ENCODE measurements at places on chromosomes 1 and 21.
A peak's percentile ranks its signal among the peaks of the same experiment; 100 is the strongest.

GRCh38 chr1:229012823-229013222, 258.1 kb upstream of the RAB4A start:
- no peak for DNase-seq

DNA sequence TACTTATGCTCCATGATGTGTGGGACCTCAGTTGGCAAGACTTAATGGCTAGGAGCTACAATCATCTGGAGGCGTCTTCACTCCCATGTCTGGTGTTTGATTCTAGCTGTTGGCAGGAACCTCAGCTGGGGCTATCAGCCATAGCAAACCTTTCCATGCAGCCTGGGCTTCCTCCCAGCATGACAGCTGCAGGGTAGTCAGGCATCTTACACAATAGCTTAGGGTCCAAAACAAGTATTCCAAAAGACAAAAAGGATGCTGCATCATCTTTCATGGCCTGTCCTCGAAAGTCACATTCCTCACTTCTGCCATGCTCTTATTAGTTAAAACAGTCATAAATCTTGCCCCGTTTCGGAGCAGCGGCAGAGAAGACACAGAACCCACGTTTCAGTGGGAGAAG, 90.9 kb downstream of the LRRC8C start:
- DNase-seq: no peak

- no peak for DNase-seq
Measured at GRCh38 chr1:212536586-212536985, 72.0 kb upstream of the ATF3 start.

DNA sequence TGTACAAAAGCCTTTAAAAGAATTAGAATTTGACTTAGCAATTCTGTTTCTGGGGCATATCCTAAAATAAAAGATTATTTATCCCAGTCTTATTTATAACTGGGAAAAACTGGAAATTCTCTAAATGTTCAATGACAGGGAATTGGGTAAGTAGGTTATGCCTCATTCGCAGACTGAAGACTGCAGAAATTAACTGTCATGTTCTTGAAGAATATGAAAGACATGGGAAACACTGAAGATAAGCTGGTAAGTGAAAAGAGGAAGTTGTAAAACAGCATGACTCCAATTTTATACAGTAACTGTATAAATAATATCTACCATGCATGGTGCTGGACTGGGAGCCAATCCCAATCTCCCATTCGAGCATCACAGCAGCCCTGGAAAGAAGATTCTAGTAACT, 50.6 kb upstream of the SLC2A1 start:
- no peak for DNase-seq

DNA sequence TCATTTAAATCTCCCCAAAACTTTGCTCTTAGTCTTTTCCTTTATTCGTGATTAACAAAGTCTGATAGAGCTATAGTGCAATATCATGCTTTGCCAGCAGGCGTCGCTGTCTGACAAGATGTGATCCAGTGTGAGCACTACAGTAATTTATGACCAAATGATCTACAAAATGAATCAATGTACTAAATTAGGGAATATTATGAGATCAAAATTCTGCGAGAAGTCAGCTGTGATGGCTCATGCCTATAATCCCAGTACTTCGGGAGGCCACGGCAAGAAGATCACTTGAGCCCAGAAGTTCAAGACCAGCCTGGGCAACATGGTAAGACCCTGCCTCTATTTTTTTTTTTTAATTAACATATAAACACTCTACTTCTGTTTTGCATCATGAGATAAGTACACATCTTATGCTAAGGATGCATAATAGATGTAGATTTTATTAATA, 3.6 kb upstream of the SPSB1 start:
- DNase-seq: peak; percentile 87

- DNase-seq: no peak
Measured at GRCh38 chr1:156504438-156504813, 3.9 kb upstream of the MEF2D start.

- no peak for DNase-seq
Measured at GRCh38 chr1:119715542-119715941, 3.8 kb downstream of the PHGDH start.

GRCh38 chr1:21287905-21288514, 2.3 kb downstream of the ECE1 start:
- no peak for DNase-seq

DNA sequence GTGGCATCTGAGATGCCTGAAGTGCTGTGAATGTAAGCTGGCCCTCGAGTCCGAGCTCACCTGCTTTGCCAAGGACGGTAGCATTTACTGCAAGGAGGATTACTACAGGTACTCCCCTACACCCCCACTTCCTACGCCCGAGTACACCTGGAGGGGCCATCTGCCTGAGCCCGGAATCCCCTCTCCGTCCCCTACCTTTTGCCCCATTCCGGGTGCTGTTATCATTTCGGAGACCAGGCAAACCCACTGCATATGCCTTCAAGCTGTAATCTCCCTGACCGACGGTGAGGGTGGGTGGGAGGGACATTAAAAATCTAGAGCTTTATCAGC, 2.9 kb downstream of the LHX9 start:
- no peak for DNase-seq

GRCh38 chr1:157181790-157182189, 43.6 kb upstream of the ETV3 start:
- DNase-seq: no peak

GRCh38 chr1:26016953-26017545, 4.5 kb upstream of the EXTL1 start:
- DNase-seq: no peak

- DNase-seq: no peak
Measured at GRCh38 chr1:233140974-233141373, 154.6 kb downstream of the PCNX2 start.

- no peak for DNase-seq
Measured at GRCh38 chr21:42350318-42350910, 380 bp downstream of the TFF2 start.

- no peak for DNase-seq
Measured at GRCh38 chr21:44263221-44263760, 1.6 kb upstream of the DNMT3L start.

DNA sequence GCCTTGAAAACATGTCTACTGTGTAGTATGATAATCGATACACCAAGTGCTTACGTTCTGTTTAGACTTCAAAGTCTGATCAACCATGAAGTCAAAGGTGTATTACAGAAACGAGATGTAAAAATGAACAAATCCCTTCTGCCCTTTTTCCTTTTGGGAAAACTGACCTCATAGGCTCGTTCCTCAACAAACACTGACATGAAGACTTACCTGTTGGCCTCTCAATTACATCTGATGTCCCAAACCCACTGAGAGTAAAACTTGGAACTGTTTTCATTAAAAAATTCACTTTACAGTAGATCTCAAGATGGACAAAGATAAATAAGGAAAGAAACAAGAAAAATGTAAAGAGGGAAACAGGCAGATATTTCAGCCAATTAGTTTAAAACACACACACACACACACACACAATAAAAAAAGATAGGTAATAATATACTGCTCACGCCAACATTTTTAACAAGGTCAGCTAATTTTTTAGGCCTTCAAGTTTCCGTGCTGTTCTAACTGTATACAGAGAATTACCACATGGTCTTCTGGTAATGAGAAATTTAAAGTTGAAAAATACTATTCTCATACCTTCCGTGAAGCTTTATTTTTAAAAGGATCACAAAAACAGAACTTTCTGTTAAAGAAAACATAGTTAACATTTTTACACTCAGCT, 2.1 kb downstream of the HMGN1 start:
- no peak for DNase-seq

GRCh38 chr1:39508857-39509305, 17.4 kb downstream of the BMP8A start:
- DNase-seq: no peak

- DNase-seq: no peak
Measured at GRCh38 chr1:202630541-202630940, 79.7 kb downstream of the SYT2 start.
